ENCODE measurements at places on chromosomes 2 and 18.

- no peak for DNase-seq
Observed at GRCh38 chr2:166613226-166613625, 119.2 kb upstream of the SCN7A start.

- DNase-seq, result no peak
Observed at GRCh38 chr2:107259408-107260195, 373.6 kb upstream of the ST6GAL2 start.

DNA sequence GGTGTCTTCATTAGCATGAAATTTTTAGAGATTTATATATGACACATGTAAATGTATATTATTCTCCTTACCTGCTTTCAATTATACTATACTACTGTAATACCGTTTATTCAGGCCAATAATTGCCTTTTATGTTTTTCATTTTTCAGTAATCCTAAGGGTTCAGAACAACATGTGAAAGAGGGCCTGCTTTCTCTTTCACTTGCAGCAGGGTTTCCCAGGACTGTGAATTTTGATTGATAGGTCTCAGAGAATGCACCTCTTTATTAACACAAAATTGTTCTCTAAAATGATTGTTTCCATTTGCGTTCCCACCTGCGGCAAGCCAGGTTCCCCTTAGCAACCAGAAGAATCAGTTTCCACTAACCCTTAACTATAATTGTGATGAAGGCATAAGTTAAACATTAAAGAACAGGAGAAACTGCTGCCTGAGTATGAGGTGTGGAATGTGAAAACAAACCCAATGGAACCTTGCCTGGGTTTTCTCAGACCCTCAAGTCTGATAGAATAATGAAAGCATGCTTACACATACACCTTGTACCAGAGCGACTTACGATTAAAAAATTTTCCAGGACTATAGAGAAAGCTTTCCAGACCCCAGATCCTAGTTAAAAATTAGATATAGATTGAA lies 1591.2 kb upstream of the LRRTM1 start:
- DNase-seq, result no peak

- no peak for DNase-seq
Observed at GRCh38 chr2:235956281-235956970, 211.8 kb downstream of the GBX2 start.

DNA sequence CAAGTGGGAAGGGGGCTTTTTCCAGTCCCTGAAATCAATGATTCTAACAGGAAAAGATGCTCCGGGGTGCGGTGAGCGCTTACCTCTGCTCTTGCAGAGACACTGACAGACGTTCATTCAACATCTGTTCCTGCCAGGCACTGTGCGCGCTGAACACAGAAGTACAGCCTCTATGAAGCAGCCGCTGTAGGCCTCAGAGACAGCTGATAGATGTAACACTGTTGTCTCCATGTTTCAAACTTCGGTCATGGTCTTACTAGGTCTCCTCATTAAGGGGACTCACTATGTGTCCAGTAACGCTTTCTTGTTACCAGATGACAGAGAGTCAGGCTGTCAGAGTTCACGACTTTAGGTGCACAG lies 649 bp upstream of the CLIP4 start:
- DNase-seq, result no peak

DNA sequence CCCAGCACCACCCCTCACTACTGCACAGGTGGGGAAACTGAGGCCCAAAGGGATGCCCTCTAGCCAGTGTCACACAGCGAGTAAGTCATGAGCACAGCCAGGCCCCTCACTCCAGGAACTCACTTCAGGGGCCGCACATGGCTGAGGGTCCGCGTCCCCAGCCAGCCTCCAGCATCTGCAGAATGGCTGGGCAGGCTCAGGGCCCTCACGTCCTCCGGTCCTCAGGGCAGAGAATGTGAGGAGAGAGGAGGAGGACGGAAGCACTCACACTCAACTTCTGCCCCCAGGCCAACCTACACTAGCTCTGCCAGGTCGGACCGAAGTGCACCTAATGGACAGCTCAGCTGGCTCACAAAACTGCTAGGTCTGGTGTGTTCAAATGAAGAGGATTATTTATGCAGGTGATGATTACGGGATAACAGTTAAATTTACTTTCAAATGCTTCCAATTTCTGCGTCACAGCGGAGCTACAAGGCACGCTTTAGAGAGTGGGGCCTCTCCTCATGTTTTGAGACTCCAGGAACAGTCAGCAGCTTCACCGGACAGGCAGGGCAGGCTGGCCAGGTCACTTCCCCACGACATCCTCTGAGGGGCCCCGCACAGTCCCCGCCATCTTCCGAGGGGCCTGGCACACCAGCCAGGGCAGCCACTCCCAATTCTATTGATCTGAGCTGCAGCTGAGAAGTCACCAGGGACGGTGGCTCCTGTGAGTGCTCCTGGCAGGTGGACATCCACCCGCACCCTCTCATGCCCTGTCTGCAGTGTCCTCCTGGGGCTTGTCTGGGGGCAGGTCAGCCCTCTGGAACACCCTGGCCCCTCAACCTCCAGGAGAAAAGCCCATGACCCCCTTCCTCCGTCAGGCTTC lies 26.5 kb downstream of the KIF1A start:
- DNase-seq, result no peak

- DNase-seq, result no peak
Observed at GRCh38 chr18:11040823-11041656, 108.3 kb downstream of the PIEZO2 start.

GRCh38 chr18:49768051-49768391 lies 45.3 kb downstream of the ACAA2 start:
- no peak for DNase-seq
